ENCODE measurements at places on chromosomes 5 and 9.
A peak's percentile ranks its signal among the peaks of the same experiment; 100 is the strongest.

GRCh38 chr5:34062419-34062818 is 19.4 kb upstream of the C1QTNF3 start:
- no peak for DNase-seq

DNA sequence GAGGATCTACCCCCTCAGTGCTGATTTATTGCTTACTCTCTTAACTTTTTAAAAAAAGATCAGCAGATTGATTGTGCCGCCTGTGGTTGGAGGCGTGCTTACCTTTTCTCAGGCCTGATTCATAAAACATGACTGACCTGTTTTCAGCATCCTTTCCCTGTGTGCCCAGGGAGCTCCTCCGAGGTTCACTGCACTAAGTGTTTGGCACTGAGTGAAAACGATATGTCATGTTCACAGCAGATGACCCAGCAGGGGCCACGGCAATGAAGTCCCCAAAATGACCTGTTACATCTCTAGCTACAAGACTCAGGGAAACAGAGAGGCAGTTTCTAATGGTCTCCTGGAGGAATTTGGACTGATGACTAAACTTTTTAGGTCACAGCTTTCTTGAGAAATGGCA is 69.9 kb downstream of the INSYN2B start:
- no peak for DNase-seq

DNA sequence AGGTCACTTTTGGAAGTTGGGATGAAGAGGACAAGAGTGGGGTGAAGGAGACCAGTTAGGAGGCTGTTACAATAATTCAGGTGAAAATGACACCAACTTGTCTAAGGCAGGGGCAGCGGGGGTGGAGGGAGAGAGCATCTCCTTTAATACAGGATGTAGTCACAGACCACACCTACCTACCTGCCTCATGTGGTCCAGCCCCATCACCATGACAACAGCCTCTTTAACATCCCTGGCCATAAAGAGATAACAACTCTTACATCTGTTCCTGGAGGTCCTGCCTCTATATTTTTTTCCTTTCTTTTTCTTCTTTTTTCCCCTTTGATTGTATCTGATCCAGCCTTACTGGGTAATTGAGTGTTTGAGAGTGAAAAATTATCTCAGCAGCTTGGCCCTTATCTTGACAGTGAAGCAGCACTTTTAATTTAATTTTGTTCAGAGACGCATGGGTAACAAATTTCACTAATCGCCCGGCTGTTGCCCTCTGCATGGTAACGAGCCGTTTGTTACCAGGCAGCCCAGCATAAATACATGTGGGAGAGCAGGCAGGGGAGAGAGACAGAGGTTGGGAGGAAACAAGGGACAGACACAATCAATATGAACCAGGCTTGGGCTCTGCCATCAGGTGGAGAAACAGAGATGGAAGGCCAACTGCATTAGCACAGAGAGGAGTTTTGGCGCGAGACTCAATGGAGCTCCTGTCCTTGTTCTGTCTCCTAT is 338.1 kb downstream of the ASTN2 start:
- DNase-seq = no peak

DNA sequence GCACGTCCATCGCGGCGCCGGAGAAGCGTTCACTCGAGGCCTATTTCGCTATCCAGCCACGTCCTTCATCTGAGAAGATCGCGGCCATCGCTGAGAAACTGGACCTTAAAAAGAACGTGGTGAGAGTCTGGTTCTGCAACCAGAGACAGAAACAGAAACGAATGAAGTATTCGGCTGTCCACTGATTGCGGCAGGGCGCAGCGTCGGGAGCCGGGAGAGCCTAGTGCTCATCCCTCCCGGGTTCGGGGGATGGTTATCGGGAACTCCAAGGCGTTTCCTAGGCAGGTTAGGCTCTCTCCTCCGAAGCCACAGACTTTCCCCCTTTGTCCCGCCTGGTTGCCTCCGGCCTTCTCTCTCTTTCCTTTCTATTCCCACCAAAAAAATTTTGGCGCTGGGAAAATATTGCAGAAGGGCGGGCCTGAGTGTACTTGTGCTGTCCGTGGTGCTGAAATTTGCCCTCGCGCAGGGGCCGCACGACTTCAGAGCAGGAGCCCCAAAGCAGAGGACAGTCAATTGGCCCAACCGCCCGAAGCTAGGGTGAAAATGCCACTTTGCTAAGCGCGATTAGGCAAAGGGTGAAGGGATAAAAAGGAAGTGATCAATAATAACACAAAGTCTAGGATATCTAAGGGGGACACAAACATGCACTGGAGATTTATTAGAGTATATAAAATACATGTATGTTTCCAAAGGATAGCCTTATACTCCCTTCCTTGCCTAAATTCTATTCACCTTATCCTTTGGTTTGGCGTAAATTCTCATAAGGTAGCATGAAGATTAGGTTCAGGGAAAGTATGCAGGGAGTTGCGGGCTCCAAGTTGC is 1.8 kb downstream of the POU4F3 start:
- no peak for DNase-seq

GRCh38 chr5:96197347-96197746 is 235.7 kb upstream of the ELL2 start:
- DNase-seq = no peak

DNA sequence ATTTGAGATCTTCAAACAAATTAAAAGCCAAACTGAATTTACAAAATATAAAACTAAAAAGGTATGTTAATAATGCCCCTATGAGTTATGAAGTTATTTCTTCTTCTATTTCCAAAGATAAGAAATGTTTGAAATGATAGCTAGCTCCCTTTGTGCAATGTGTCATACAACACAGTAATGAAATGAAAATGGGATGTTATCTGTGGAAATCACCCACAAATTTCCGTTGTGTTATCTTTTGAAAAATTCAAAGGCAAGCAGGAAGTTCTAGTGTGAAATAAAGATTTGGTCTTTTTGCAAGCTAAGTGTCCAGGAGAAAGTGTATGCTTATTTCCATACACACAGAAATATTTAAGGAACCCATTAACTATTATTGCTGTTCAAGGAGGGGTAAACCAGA is 375.3 kb upstream of the PRR16 start:
- no peak for DNase-seq

GRCh38 chr5:173486355-173487225 is 129.9 kb downstream of the BOD1 start:
- peak; percentile 5 for DNase-seq

DNA sequence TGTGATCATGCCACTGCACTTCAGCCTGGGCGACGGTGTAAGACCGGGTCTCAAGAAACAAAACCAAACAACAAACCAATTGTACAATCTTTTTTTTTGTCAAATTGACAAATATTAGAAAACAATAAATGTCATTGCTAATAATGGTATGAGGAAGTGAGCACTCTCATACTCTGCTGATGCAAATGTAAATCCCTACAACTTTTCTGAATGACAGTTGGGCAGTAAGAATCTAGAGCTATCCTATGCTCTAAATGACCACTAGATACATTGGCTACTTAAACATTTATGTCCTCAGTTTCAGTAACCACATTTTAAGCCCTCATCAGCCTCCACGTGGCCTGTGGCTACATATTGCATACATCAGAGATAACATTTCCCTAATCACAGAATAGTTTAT is 256.2 kb downstream of the FER start:
- no peak for DNase-seq

DNA sequence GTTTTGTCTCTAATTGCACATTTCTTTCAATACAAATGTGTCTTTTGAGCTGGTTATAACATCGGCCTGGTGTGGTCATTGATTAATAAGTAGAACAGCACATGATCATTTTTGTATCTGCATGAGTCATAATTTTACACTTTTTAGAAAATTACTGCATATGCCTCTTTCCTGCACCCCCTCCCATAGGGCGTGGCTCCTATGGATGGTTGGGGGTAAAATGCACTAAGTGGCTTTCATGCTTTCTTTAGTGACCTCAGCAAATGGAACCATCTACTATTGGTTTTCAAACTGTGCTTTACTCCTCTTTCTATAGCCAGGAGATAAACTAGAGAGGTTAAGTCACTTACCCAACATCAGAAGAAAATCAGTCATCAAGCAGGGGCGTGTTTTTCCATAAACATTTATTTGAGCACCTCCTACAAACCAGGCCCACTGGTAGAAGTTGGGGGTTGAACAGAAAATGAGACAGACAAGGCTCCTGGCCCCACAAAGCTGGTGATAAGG is 3.8 kb downstream of the ANXA6 start:
- no peak for DNase-seq

DNA sequence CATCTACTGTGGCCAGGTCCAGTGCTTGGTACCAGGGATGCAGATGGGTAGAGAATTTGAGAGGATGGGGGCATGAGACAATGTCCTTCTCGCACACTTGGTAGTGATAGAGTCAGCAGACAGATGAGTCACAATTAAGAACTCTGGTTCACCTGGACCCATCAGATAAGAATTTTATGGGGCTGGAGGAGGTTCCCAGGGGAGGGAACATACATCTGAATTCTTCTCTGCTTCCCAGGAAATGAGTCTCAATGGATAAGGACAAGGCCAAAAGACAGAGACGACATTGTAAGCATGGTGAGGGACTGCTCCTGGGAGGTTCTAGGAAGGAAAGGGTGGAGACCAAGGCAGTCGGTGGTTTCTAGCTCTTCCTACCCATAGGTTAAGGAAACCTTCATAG is 5.3 kb downstream of the SLC4A9 start:
- no peak for DNase-seq

DNA sequence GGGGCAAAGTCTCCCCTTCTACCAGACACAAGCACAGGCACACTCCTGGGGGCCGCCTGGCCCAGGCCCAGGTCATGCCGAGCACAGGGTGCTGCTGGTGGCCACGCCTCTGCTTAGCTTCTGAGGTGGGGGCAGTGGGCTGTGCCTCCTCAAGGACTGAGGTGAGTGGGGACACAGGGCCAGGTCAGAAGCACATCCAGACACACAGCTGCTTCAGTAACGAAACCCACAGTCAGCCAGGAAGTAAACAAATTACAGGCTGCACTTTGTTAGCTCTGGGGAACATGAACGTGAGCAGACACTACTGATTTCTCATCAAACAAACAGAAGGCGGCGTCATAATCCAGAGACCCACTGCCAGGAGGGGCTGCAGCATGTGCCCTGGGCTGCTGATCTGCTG is 192.4 kb downstream of the HSPA4 start:
- no peak for DNase-seq

GRCh38 chr5:134552301-134552700 is 26.8 kb downstream of the JADE2 start:
- DNase-seq = no peak

DNA sequence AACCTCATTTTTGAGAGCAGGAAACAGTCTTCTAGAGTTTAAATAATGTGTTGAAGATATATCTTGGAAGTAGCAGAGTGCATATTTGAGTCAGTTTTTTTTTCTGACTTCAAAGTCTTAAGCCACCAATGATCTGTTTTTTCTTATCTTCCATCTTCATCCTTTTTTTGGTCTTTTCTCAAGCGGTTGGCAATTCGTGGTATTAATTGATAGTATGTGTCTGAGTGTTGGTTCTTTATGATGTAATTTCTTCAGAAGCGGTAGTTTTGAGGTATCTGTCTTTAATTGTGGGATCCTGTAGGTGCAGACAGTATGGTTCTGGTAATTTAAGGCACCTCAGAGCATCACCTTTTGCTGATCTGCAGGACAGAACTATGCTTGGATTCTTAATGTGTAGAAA is 3.9 kb downstream of the CSNK1G3 start:
- DNase-seq = no peak

- DNase-seq = no peak
Observed at GRCh38 chr9:2150338-2150737, 135.2 kb downstream of the SMARCA2 start.

- DNase-seq = no peak
Observed at GRCh38 chr5:12624776-12625560, 720.7 kb upstream of the CTNND2 start.

DNA sequence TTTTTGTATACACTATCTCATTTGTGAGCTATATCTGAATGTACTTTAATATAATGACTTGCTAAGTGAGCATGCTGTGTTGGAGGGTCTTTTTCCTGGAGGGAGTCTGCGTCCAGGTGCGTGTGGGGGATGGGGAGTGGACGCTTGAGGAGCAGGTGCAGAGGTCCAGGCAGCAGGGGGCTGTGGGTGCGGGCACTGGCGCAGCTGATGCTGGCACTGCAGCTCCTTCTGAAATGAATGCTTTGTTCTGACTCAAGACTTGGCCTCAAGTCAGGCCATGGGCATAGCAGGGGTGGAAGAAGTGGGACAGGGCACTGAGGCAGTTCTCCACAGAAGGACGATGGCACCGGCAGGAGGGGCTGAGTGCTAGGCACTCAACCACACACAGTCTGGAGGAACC is 165.7 kb upstream of the IRX1 start:
- no peak for DNase-seq

DNA sequence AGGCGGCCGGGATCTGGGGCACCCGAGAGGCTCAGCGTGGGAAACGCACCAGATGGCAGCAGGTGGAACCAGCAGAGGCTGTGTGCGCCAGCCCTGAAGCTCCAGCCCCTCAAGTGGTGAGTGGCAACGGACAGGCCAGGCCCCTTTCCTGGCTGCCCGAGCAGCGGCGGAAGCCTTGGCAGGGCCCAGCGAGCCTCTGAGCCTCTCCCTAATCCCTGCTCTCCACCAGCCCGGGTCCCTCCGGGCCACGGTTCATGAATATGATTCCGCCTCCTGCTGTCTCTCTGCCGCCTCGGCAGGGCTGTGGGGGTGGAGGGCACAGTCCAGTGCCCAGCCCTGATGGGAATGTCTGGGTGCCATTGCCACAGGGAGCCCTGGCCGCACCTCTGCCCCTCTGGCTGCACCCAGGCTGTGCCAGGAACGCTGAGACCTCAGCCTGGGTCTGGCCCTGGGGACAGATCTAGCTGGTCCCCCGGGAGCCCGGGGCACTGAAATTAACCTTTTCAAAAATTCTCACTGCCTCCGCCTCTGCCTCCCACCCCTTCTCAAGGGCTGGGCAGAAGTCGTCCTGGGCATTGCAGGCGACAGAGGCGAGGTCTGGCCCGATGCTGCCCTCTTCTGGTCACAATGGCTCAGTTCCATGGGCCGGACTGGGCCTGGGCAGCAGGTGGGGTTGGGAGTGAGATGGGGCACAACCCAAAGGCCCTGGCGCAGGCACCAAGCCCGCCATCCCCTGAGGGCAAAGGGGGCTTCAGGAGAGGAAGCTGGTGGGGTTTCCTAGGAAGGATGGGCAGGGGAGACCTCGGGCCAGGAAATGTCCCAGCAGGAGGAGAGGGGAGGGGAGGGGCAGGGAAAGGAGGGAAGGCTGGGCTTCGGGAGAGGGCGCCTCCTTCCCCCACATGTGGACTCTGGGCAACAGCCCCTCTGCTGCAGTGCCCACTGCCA is 20.3 kb downstream of the CCDC187 start:
- DNase-seq = no peak

- DNase-seq = peak; percentile 53
Observed at GRCh38 chr5:136030956-136031611, 2.3 kb downstream of the TGFBI start.

DNA sequence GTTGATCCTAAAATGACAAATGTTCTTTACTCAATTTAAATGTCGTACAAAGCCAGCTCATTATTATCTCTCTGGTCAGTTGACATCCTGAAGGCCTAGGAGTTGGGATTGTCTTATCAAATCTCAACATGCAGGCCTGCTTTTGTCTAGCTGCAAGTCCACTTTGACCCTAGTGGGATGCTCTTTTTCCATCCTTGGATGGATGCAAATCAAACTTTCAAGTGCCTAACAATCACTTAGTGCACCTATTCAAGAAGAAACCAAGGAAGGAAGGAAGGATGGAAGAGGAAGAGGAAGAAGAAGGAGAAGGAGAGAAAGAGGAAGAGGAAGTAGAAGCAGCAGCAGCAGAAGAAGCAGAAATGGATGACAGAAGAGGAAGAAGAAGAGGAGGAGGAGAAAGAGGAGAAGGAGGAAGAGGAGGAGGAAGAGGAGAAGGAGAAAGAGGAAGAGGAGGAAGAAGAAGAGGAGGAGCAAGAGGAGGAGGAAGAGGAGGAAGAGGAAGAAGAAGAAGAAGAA is 109.6 kb downstream of the PIK3R1 start:
- no peak for DNase-seq

GRCh38 chr5:57989378-57989777 is 470.5 kb downstream of the PLK2 start:
- no peak for DNase-seq
